ENCODE measurements at places on chromosomes 16 and 17.

- no peak for DNase-seq
These were observed 5.1 kb downstream of the COPS3 start for GRCh38 chr17:17275971-17276370.

- no peak for DNase-seq
These were observed 26.3 kb upstream of the METRNL start for GRCh38 chr17:83053021-83053681.

DNA sequence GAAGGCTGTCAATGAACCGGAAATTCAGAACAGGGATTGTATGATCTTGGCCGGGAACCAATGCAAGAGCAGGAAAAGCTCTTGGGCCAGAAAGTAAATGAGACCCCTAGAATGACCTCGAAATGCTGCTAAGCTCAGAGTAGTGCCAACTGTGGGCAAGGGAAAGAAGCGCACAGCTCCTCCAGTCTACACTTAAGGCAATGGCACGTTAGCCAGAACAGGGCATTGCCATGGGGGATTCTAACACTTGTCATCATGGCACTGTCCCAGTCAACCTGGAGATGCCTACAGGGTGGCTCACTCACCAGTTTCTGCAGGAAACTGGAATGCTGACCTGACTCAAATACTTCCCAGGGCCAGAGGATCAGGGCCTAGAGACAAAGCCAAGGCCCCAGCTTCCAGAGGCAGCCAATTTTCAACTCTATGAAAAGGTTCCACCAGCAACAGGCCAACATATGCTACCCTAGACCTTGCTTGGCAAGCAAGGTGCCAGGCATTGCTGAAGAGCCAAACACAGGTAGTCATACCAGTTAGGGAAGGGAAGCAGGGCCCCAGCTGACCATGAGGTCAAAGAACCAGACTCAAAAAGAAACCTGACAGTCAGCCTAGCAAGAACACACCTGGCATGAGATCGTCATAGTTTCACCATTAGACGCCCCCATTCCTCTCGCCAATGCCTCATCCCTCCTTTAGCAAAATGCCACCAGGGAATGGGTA, 34.9 kb downstream of the ARHGAP17 start:
- peak; percentile 46 for DNase-seq

DNA sequence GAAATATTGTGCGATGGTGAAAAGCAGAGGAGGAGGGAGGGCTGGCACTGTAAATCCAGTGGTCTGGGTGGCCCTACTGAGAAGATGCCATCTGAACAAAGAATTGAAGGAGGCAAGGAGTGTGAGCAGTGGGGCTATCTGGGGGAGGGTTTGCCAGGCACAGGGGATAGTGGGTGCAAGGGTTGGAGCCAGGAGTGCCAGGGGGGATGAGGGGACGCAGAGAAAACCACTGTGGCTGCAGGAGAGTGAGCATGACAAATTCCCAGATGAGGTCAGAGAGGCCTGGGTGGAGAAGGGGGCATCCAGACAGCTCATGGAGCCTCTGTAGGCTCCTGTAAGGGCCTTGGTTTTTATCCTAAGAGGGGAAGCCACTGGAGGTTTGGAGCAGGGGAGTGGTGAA, 4.8 kb downstream of the XYLT2 start:
- no peak for DNase-seq

- DNase-seq: peak; percentile 78
These were observed at the start of gene VAT1 for GRCh38 chr17:43021741-43022512. Gene VAT1 (minus strand): TSS chr17:43022385. CDS start chr17:43022322, 63 bp downstream.

- DNase-seq: no peak
These were observed 23.8 kb upstream of the NFATC3 start for GRCh38 chr16:68061396-68061795.

DNA sequence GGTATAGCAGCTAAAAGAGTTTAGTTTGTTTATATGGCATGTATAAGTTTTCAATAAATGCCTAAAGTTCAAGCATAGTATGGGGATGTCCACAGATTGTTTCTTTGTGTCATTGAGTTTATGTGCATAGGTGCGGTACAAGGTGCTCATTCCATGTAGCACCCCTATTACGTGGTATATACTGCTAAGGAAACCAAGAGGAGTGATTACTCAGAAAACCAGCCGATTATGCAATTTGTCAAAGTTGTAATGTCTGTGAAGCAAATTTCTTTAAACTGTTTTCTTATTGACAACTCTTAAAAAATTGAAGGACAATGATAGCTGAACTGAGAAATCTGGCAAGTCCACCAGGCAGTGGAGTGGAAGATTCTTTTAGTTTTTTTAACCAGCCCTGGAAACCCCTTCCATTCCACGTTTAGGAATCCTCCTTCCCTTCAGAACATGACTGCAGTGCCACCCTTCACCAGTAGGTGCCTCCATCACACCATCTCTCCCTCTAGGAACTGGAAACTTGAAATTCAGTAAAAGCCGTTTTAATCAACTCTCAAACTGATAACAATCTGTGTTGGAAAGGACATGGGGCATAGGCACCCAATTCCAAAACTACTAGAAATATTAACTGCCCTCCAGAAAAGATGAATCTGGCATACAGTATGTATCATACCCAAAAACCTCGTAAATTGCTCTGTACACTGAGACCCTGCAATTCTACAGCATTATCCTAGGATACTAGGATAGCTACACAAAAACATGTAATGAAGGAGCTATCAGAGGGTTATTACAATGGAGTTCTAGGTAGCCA, 43.5 kb downstream of the REXO5 start:
- peak; percentile 63 for DNase-seq

GRCh38 chr16:88566158-88566557, 4.0 kb upstream of the ZC3H18 start:
- DNase-seq: peak; percentile 55

GRCh38 chr16:73313950-73314349, 266.0 kb upstream of the ZFHX3 start:
- DNase-seq: no peak

DNA sequence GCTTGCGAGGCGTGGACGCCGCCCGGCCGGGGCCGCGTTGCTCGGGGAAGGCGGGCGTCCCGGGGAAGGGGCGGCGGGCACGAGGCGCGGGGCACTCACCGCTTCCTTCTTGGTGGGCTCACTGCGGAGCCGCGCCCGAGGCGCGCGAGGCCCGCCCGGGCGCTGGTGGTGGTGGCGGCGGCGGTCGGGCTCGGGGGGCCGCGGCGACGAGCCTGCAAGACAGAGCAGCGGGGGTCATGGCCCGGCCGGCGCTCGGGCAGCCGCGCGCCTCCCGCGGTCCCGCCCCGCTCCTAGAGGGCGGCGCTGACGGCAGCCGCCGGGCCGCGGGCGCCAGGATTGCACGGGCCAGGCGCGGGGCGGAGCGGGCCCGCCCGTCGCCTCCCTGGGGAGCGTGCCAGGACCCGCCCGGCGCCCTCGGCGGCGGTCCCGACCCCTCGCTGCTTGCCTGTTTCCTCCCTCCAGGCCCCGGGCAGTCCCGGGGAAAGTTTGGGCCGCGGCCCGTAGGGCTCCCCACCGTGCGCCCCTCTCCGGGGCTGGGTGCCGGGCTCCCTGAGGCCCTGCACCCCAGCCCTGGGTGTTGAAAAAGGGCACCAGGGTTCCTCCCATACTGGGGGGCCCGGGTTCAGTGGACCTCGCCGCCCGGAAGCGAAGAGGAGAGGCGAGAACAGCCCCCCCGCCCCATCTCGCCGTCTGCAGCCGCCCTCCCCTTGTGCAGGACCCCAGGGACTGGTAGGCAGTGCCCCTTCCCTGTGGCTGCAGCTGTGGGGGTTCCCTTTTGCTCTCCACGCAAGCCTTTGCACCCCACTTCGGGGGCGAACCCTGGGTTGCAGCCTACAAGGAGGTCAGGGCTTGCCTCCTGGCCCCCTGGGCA, at the start of gene C16orf74:
Gene C16orf74, minus strand, starts transcription at position 270 of the 871 bp plus-strand sequence. CDS start 15,879 bp downstream, outside the sequence.
- peak; percentile 61 for DNase-seq

- no peak for DNase-seq
These were observed 1.1 kb downstream of the KDM8 start for GRCh38 chr16:27204312-27204915.

DNA sequence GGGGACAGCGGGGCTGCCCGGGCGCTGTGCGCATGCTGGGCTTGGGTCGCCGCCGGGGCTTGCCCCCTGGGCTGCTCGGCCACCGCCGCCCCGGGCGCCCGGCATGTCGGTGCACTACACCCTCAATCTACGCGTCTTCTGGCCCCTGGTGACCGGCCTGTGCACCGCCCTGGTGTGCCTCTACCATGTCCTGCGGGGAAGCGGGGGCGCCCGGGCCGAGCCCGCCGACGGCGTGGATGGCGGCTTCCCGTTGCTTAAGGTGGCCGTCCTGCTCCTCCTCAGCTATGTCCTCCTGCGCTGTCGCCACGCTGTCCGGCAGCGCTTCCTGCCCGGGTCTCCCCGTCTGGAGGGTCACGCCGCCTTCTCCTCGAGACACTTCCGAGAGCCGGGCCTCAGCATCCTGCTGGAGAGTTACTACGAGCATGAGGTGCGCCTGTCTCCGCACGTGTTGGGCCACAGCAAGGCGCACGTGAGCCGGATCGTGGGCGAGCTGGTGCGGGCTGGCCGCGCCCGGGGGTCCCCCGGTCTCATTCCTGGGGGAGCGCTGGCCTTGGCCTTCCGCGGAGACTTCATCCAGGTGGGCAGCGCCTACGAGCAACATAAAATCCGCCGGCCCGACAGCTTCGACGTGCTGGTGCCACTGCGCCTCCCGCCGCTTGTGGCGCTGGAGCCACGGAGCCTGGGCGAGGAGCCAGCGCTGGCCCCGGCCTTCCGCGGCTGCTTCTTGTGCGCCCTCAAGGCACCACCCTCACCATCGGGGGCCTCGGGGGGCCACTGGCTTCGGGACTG, 789 bp downstream of the ITPRIPL2 start:
- DNase-seq: peak; percentile 67
